ENCODE measurements at places on chromosomes 1 and 21. TPM values are rescaled to one million over a fixed set of nuclear protein-coding genes. Genes with fewer than 3 reads are reported as not detected.

- no peak for DNase-seq
These were observed 76.6 kb downstream of the FAM78B start for GRCh38 chr1:166090244-166090643.

DNA sequence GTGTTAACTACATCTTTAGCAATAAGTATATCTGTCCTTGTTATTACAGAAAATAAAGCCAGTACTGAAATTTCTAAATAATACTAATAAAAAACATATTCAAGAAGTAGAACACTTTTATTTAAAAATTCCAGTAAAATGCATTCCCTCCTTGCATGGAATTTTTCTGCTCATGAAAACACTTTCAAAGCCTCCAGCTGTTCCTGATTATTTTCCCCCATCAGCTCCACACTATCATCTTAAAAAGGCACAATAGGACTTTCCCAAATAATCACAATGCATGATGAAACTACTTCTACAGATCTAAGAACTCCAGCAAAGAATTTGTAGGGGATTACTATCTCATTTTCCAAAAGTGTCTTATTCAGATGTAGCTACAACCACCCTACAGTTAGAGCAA, 162.6 kb upstream of the USP25 start:
- DNase-seq = no peak

DNA sequence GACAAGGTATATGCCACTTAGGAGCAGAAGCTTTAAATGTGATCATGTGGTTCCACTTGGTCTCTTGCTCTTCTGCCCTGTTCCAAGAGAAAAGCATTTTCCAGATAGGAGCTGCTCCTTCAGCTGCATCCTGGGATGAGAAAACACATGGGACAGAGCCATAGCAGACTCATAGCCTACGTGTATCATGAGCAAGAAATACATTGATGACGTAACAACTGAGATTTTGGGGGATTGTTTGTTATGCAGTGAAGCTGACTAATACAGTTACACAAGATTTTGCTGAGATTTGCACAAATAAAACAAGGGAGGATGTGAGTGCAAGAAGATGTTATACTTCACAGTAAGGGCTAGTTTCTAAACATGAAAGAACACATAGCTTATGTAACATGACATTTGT, 36.0 kb upstream of the IRF2BP2 start:
- no peak for DNase-seq

- no peak for DNase-seq
These were observed 21.8 kb downstream of the ATPAF1 start for GRCh38 chr1:46646331-46646730.

DNA sequence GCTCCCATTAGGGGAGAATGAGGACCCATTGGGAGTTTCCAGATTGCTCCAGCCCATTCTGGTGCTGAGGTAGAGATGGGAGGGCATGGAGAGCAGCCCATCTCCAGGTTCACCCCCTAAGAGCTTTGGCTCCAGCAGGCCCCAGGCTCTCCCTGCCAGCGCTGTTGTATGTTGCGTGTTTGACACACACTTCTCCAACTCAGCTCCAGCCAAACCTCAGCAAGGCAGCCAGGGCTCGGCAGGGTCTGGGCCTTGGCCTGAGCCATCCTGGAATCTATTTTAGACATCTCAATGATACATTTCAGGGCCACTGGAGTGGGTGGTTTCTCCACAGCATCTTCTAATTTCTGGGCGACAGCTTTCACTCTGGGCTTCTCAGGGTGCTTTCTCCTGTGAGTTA, 117.0 kb downstream of the NAV1 start:
- DNase-seq = no peak

DNA sequence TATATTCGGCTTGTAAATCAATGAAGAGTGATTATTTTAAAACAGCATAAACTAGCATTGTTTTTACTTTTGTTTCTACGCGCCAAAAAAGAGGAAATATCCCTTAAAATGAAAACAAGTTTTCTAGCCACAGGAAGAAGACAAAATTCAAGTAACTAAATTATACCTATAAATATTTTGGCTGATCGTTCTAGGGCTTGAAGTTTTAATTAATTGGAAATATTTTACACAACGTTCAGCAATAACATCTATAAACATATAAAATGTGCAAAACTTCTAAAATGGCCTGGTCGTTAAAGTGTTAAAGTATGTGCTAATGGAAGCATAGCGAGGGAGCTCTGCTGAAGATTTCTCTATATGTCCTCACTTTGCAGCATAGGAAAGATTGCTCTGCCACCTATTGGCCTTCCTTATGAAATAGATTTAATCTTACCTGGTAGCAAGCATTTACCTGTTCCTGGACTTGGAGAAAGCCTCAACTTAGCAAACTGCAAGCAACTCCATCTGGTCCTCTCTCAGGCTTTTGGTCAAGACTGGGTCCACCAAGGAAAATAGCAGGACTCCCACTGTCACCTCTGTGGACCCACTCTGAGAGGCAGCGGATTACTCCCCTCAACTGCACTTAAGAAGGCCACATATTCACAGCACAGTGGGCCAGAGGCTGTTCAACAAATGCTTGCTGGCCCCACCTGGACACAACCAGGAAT, 351.3 kb upstream of the RUNX1 start:
- no peak for DNase-seq

DNA sequence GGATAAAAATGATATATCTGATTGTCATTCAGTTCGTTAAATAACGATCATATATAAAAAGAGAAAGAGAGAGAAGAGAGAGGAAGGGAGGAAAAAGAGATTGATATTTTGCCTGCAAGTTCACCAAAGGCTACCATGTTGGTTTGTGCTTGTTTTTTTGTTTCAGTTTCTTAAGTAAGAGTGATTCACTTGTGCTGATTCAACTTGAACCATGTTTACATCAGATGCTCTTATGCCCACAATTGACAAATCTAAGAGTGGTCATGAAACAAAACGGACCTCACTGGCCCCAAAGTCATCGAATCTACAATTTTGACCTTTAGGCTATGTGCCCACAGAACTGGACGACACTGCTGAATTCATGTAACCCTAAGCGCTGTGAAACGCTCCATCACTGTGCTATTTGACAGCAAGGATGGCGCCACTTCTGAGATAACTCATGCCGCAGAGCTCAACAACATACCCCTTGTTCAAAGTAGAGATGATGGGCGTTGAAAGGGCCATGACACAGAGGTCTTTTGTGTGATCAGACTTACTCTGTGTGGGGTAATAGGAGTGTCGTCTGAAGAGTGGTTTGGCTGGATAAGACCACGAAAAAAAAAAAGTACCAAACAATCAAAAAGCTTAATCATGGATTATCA, 481.4 kb downstream of the SETD4 start:
- no peak for DNase-seq

- DNase-seq = no peak
These were observed 14.9 kb downstream of the ATP1A2 start for GRCh38 chr1:160130486-160130885.

DNA sequence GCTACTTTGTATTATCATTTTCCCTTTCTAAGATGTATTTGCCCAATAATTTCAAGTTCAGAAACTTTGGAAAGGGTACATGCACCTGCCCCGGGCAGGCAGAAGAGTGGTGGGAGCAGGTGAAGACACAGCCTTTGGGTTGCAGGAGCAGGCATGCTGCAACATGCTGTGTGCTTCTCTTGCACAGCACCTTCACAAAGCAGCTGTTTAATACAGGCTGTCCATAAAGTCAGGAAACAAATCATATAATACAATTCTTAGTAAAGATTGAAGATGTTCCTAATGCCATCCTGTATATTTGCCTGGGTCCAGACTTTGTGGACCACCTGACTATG, 182.9 kb downstream of the ZNF281 start:
- no peak for DNase-seq

GRCh38 chr1:60458111-60458510, 384.5 kb upstream of the C1orf87 start:
- DNase-seq = no peak

GRCh38 chr1:8930116-8930515, 15.6 kb upstream of the CA6 start:
- DNase-seq = no peak

DNA sequence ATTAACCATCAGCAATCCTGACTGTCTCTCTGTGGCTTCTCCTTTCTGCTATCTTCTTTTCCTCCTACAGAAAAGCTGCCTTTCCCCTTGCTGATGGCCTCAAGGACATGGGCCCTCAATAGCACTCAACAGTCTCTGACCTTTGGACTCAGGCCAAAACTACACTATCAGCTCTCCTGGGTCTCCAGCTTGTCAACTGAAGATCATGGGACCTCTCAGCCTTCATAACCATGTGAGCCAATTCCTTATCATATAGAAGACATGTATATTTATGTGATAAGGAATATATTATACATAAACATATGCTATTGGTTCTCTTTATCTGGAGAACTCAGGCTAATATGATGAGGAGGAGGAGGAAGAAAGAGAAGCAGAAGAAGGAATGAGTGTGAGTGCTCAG, 91.8 kb upstream of the GJB5 start:
- DNase-seq = no peak

DNA sequence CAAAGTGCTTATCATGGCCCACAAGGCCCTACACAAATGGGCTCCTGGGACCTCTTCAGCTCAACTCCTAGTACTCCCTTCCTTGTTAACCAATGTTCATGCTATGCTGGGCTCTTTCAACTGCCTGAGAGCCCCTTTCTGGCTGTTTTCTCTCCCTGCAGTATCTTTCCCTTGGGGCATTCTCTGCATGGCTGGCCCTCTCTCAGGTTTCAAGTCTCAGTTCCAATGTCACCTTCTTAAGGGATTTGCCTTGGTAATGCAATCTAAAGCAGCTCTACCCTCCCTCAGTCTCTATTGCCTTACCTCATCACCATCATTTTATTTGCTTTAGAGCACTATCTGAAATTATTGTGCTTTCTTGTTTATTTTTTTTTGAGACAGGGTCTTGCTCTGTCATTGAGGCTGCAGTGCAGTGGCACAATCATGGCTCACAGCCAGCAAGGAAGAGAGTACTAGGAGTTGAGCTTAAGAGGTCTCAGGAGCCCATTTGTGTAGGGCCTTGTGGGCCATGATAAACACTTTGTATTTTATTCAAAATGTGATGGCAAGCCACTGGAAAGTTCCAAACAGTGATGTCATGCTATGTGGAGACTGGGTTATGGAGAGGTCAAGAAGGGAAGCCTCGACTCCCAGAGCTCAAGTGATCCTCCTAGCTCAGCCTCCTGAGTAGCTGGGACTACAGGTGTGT, 63.4 kb upstream of the SRSF10 start:
- DNase-seq = no peak

- DNase-seq = no peak
These were observed 27.1 kb upstream of the HAO2 start for GRCh38 chr1:119341372-119341947.

DNA sequence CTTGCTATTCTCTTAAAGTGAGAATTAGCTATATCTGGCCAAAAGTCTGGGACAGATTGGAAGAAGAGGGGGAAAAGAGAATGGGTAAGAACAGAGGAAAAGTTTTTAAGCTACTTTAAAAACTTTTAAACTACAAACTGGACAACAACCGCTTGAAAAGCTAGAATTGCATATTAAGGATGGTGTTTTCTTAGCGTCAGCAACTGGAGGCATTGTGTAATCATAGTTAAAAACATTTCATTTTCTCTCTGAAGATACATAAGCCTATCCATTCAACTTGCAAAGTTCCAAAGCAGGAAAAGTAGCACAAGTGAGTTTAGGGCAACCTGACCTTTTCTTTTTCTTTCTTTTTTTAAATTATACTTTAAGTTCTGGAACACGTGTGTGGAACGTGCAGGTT, 10.9 kb downstream of the PBX1 start:
- DNase-seq = no peak

GRCh38 chr1:183889095-183889494, 84.2 kb downstream of the RGL1 start:
- no peak for DNase-seq

DNA sequence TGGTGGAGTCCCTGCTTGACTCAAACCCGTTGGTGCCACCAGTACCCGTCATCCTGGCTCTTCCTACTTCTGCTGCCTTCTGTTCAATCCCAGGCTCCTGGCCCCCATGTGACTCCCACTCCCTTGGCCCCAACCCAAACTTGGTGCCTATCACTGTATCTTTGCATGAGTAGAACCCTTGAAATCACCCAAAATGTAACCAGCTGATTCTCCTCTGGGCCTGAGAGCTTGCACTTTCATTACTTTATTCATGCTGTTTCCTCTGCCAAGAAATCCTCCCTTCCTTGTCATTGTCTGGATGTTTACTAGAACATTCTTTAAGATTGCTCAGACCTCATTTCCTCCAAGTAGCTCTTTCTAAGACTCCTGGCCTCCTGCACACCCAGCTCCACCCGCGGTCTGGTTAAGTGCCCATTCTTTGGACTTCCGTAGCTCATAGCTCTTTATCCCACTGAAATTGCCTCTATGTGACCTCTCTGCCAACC, 15.7 kb downstream of the PTAFR start:
- no peak for DNase-seq

GRCh38 chr21:23507501-23507900, 2099.8 kb downstream of the MRPL39 start:
- DNase-seq = no peak

DNA sequence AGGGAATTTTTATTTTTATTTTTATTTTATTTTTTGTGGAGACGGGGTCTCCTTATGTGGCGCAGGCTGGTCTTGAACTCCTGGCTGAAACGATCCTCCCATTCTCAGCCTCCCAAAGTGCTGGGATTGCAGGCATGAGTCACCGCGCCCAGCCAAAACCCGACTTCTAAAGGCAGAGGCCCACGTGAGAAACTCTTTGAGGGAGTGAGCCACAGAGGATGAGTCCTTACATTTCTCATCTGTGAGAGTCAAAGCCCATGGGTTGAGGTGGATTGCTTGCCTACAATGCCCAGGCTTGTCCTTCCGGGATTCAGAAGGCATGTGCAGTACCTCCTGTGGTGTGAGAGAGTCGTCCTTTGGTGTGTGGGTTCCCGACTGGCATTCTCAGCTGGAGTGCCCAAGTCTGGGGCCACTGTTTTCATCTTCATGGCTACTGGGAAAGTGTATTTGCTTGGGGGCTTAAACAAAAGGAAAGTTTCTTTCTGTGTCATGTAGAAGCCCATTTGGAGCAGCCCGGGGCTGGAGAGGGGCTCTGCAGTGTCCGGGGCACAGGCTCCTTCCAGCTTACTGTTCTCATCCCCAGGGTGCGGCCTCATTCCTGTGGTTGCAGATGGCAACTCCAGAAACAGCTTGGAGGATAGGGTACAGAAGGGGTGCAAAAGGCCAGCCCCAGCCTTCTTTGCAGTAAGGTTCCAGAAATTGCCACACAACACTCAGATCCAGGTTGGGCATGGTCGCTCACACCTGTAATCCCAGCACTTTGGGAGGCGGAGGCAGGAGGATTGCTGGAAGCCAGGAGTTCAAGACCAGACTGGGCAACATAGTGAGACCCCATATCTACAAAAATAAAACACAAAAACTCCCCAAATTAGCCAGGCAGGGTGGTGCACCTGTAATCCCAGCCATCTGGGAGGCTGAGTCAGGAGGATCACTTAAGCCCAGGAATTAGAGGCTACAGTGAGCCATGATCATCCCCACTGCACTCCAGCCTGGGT, 29.4 kb upstream of the CSF3R start:
- DNase-seq = no peak

EDEM3 gene
- 18.5 TPM for total RNA-seq

C1orf21 gene
- total RNA-seq = 59.4 TPM

A3GALT2 gene
- not detected for total RNA-seq

TMEM61 gene
- 0.26 TPM for total RNA-seq

PAPPA2 gene
- not detected for total RNA-seq

FNDC5 gene
- 15.2 TPM for total RNA-seq

PGLYRP3 gene
- total RNA-seq = not detected

UQCRHL gene
- total RNA-seq = 3.3 TPM

CHIA gene
- total RNA-seq = not detected

OPRD1 gene
- not detected for total RNA-seq

JAM2 gene
- 11.7 TPM for total RNA-seq

AKNAD1 gene
- not detected for total RNA-seq

TAL1 gene
- total RNA-seq = 4.7 TPM

LRRC71 gene
- 1.3 TPM for total RNA-seq
